ENCODE measurements at places on chromosomes 3 and 15.
A peak's percentile ranks its signal among the peaks of the same experiment; 100 is the strongest.

- no peak for DNase-seq
Measured at GRCh38 chr3:116517308-116517707, 72.0 kb upstream of the LSAMP start.

GRCh38 chr3:171890398-171890797, 47.2 kb downstream of the TMEM212 start:
- DNase-seq = no peak

- DNase-seq = no peak
Measured at GRCh38 chr3:183435661-183436060, 7.2 kb upstream of the MCF2L2 start.

GRCh38 chr15:99454107-99454809, 111.5 kb upstream of the MEF2A start:
- no peak for DNase-seq

- DNase-seq = no peak
Measured at GRCh38 chr3:131900891-131901290, 133.9 kb downstream of the CPNE4 start.

DNA sequence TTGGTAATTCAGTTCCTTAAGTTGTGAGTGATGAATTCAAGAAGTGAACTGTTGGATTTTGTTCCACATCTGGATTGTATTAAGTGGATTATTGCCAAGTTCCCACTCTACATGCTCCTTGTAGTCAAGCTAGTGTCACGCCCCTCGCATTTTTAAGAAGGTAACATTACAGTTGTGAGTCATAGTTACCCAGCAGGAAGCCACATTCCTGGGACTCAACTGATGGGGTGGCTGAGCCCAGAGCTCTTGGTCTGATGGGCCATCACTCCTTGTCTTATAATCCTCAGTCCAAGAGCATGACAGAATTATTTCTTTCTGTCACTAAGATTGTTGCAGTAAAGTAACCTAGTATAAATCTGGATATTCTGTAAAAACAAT, 102.7 kb downstream of the PTPRG start:
- no peak for DNase-seq

DNA sequence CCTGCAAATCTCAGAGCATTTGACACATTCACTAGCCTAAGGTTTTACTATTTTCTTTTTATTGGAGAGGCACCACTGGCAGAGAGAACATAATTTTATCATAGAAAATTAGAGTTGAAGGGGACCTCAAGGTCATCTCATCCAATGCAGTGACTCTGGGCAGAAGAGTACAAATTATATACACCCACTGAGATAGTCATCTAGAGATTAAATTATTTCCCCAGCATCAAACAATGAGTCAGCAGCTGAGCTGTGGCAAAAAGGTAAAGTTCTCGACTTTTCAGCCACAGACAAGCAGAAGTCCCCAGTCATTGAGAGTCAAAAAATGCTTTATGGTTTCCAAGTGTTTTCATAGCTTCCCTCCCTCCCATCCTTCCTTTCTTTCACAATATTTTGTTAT, 39.3 kb upstream of the SEMA6D start:
- no peak for DNase-seq

GRCh38 chr3:99789011-99789721, 28.5 kb upstream of the CMSS1 start:
- DNase-seq = no peak

- DNase-seq = no peak
Measured at GRCh38 chr3:115520651-115521245, 102.6 kb upstream of the GAP43 start.

DNA sequence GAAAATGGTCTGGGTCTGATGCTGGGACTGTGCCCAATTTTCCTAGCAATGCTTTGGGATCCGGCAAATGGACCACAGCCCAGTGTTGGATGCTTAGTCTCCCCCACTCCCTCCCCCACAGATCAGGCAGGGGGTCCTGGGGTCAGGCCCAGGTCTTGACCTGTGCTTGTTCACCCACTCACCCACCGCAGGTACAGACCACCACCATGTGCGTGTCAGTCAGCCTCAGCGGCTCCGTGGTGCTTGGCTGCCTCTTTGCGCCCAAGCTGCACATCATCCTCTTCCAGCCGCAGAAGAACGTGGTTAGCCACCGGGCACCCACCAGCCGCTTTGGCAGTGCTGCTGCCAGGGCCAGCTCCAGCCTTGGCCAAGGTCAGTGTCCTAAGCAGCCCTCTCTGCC, 10.6 kb downstream of the GRM2 start:
- no peak for DNase-seq

GRCh38 chr3:14687360-14687759, 12.4 kb downstream of the C3orf20 start:
- no peak for DNase-seq

DNA sequence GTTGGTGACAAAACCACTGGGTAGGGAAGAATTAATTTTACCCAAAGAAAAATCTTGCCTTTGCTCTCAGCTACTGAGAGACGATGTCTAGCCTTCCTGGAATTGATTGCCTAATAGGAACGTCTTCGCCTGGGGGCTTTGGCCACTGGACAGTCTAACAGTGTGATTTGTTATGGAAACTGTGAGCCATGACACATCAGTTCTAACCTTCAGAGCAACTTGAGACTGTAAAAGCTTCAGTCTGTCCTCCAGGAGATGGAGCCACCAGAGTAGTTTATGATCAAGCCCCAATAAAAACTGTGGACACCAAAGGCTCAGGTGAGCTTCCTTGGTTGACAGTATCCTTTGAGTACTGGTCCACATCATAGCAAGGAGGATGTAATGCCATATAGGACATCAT, 235.8 kb upstream of the TMCO5A start:
- no peak for DNase-seq

- DNase-seq = no peak
Measured at GRCh38 chr3:111904376-111905241, 45.5 kb downstream of the PHLDB2 start.

DNA sequence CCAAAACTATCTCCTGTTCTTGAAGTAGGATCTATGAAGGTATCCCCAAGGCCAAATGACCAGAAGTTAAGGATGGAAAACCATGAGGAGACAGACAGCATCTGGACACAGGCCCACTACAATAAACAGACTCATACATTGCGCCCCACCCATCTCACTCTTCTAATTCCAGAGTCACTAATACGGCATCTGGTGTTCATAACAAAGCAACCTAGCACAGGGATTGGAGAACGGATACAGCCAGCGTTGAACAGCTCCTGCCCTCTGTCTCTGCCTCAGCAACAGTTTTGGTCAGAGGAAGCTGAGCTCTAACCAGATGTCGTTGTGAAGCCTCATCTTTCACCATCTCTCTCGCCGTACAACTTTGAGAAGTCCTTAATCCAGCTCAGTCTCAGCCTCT, 44.5 kb upstream of the CCDC80 start:
- no peak for DNase-seq

DNA sequence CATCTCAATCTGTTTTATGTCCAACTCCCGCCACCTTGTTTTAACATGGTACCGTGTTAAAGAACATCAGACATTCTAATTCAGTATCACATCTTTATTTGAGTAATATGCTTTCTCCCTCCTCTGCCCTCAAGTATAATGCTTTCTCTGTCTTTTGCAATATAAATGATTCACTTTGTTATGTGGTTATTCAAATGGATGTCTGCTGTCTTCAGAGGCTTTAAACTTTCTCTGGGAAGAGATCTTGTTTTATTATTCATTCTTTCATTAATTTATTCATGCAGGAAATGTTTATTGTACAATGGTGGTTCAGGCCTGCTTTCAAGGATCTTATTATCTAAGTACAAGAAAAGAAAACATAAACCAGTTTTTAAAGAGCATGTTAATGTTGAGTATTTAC, 57.1 kb downstream of the RAP2B start:
- no peak for DNase-seq

- no peak for DNase-seq
Measured at GRCh38 chr15:27399241-27399640, 428.3 kb downstream of the GABRG3 start.

- DNase-seq = no peak
Measured at GRCh38 chr3:10319804-10320203, 1.1 kb downstream of the SEC13 start.

DNA sequence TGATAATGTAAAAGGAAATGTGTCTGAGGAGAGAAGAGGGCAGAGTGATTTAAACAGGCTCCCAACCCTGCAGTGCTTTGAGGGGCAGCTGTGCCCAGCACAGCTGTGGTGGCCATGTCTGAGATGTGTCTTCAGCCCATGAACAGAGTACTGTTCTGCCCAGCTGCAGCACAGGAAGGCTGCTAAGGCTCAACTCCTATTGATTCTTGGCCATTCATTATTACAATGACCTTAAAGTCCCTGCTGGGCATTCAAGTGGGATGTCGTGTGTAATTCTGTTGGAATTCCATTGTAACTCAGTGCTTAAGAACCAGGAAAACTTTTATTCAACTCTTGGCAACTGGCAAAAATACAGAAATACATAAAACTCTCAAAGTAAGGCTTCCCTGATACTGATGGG, 229.3 kb downstream of the MCTP2 start:
- DNase-seq = no peak

- DNase-seq = no peak
Measured at GRCh38 chr3:56260262-56260661, 208.0 kb downstream of the ERC2 start.

DNA sequence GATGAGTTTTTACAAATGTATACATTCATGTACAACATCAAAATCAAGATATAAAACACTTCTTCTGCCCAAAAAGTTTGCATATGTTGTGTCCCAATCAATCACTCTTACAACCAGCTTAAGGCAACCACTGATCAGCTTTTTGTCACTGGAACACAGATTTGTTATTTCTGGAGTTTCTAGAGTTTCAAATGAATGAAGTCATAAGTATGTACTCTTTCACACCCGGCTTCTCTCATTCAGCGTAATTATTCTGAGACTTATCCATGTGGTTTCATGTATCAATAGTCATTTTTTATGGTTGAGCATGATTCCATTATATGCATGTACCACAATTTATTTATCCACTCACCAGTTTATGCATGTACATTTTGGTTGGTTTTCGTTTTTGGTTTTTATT, 53.0 kb upstream of the CORO2B start:
- no peak for DNase-seq

DNA sequence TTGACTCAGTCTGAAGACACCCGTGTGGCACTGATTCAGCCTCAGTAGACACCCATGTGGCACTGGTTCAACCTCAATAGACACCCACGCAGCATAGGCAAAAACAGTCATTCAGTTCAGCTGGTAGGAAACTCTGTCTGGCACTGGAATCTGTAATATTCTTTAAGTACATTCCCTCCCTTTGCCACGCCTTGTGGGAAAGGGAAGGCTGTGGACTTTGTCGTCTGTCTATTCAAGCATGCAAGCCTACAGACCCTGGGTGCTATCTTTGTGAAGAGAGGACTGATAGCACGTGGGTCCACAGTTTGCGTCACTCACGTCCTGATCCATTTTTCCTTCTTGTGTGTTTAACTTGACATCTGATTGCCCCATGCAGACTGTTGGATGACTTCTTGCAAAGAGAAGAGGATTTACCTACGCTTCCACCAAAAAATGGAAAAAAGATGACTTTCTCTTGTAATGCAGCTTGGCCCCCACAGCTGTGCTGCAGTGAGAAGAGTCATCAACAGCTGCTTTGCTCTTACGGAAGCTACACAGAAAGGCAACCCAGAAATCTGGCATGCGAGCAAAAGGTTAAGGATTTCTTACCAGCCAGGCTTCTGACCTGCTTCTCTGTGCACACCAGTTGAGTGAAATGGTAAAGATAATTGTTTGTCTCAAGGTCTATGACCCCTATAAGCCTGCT, 278.1 kb downstream of the ULK4 start:
- DNase-seq = no peak

GRCh38 chr3:55490276-55490913, 3.3 kb upstream of the WNT5A start:
- no peak for DNase-seq

GRCh38 chr3:32495609-32496008, 7.0 kb downstream of the CMTM6 start:
- no peak for DNase-seq

DNA sequence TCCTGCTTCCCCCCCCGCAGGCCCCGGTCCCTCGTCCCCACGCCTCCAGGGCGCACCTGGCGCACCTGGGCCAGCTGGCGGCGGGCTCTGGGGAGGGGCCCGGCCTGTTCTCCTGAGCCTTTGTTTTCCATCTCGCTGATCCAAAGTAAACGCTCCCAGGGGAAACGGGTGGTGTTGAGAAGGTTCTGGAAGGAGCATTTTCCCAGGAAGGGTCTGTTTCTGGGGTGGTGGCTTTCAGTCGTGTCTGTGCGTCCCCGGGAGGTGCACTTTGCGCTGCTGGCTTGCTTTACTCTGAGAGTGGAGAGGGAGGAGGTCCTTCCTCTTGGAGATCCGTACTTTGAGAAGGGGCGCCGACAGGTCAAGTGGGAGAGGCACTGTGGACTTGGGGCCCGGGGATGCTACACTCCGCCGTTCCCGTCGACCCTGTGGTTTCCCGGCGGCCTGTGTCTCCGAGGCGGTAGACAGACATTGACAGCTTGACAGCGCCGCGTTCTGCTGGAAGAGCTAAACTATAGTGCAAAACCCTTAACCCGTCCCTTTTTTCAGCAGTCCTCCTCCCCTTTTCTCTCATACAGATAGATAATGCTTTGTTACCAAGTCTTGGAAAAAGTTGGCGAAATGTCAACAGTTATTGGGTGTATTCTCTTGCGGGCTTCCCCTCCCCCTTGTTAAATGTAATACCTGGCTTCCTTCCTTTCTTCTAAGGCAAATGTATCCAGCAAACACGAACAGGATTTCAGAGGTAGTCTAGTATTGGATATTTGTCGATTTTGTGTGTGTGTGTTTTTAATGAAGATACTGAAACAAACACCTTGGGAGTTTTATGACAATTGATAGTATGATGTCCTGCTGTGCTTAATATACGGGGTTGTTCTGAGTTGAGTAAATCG, 6.5 kb downstream of the TPM1 start:
- peak; percentile 66 for DNase-seq

- no peak for DNase-seq
Measured at GRCh38 chr15:99481951-99482230, 83.9 kb upstream of the MEF2A start.

GRCh38 chr3:119831022-119831421, 49.1 kb downstream of the NR1I2 start:
- DNase-seq = no peak

GRCh38 chr3:120661106-120661905, 20.7 kb downstream of the HGD start:
- no peak for DNase-seq
